Spleen (tissue), 13 donors: ENCODE measurements at places on chromosomes 7 and 10. TPM values are rescaled to one million over a fixed set of nuclear protein-coding genes. Genes with fewer than 3 reads are reported as not detected.

Gene SUGCT
- total RNA-seq, result 2.8 TPM

DNA sequence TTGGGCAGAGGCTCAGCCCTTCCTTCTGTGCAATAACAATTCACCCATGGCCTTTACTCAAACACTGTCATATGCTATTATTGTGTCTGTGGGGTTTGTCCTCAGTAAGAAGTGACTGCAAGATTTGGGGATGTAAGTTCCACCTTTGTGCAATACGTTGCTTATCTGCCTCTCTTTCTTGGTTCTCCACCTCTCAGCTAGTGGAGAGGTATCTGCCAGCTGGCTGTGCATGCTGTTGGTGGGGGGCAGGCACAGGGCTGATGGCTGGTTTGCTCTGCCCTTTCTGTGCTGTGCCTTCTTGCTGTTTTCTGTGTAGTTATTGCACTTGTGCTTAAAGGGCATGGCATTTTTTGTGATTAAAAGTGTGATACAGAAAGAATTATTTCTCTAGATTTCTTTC lies 36.2 kb downstream of the CNNM1 start:
- H3K27ac ChIP-seq, result no peak overlapping the region
- H3K4me1 ChIP-seq, result no peaks in the 10 kb centered on the region
- no peak for DNase-seq
- H3K27me3 ChIP-seq, result no peaks in the 10 kb centered on the region
- no peaks in the 10 kb centered on the region for H3K36me3 ChIP-seq

Gene POLR2J3
- total RNA-seq, result 43.0 TPM

- DNase-seq, result no peak
- H3K4me3 ChIP-seq, result no peak overlapping the region
- H3K27ac ChIP-seq, result peak overlapping the region; percentile 45
- no peaks in the 10 kb centered on the region for H3K36me3 ChIP-seq
- H3K27me3 ChIP-seq, result no peaks in the 10 kb centered on the region
Measured at GRCh38 chr7:20193242-20193777, 23.9 kb downstream of the MACC1 start.

DNA sequence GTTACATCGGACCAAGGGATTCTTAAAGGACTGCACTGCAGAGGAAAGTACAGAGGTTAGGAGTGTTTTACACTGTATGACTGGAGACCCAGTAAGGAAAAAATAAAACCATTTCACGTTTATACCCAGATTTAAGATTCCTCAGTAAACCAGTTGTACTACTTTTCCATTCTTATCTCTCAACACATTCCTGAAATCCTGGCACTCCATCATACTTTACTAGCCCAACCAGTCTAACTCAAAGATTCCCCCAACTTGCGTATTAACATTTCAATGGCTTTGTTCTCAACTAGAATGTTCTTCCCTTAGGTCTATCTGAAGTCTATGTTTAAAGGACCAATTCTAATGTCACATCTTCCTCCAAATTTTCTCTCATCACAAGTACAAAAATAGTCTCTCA lies 8.0 kb downstream of the CCDC186 start:
- no peak for DNase-seq
- H3K36me3 ChIP-seq, result peaks cover 13% of the 10 kb centered on the region
- H3K27me3 ChIP-seq, result no peaks in the 10 kb centered on the region
- H3K27ac ChIP-seq, result no peak overlapping the region
- no peak overlapping the region for H3K4me3 ChIP-seq

DNA sequence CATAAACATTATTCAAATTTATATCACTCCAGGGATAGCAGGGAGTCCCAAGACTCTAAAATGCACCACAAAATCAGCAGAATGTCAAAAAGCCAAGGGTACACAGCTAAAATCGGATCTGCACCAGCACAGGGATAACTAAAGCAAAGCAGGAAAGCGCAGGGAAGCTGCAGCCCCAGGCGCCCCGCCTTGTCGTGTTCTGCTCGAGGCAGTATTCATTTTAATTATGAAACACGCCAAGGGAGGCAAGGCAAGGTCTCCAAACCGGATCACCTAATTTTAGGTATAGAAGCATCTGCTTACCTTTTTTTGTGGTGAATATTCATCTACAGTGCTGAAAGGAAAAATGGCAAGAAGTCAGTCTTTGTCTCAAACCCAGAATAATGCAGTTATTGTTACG lies 199.4 kb downstream of the RAPGEF5 start:
- DNase-seq, result no peak
- H3K4me1 ChIP-seq, result no peaks in the 10 kb centered on the region
- H3K36me3 ChIP-seq, result peaks cover 66% of the 10 kb centered on the region
- H3K27me3 ChIP-seq, result no peaks in the 10 kb centered on the region
- H3K4me3 ChIP-seq, result no peak overlapping the region
- no peak overlapping the region for H3K27ac ChIP-seq

Gene OR2A25
- total RNA-seq, result not detected

GRCh38 chr10:9342885-9343570 lies 1288.5 kb downstream of the GATA3 start:
- H3K36me3 ChIP-seq, result no peaks in the 10 kb centered on the region
- H3K4me1 ChIP-seq, result no peaks in the 10 kb centered on the region
- H3K4me3 ChIP-seq, result no peak overlapping the region
- DNase-seq, result no peak

- H3K27ac ChIP-seq, result peak within 1 kb of the TSS; percentile 73
- peaks cover 52% of the 10 kb centered on the region for H3K27me3 ChIP-seq
- peaks cover 49% of the 10 kb centered on the region for H3K4me1 ChIP-seq
- peak within 1 kb of the TSS; percentile 20 for H3K4me3 ChIP-seq
- H3K36me3 ChIP-seq, result no peaks in the 10 kb centered on the region
- peak; percentile 78 for DNase-seq
Measured at GRCh38 chr7:37916673-37917660, at the start of gene SFRP4. Gene SFRP4, minus strand, starts transcription at chr7:37916817. Its CDS starts 280 bp downstream, at chr7:37916537.

DNA sequence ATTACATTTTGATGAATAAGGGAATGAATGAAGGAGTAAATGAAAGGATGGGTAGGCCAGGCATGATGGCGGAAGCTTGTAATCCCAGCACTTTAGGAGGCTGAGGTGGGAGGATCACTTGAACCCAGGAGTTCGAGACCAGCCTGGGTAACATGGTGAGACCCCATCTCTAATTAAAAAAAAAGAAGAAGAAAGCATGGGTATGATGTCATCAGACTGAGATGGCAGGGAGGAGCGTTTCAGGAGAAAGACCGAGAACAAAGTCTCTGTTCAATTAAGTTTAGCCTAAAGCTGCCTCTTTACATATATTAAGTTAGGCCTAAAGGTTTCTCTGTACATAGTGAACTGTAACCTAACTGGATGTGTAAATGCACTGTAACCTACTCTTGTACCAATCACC lies 42.2 kb upstream of the SMNDC1 start:
- no peaks in the 10 kb centered on the region for H3K27me3 ChIP-seq
- DNase-seq, result no peak
- H3K36me3 ChIP-seq, result no peaks in the 10 kb centered on the region
- no peaks in the 10 kb centered on the region for H3K4me1 ChIP-seq

Gene AKR1D1
- 0.39 TPM for total RNA-seq

Gene ANKIB1
- 49.8 TPM for total RNA-seq

Gene TWIST1
- total RNA-seq, result not detected

Gene INSYN2A
- 0.27 TPM for total RNA-seq

Gene UBN2
- 16.9 TPM for total RNA-seq

- H3K36me3 ChIP-seq, result no peaks in the 10 kb centered on the region
- no peak overlapping the region for H3K4me3 ChIP-seq
- no peaks in the 10 kb centered on the region for H3K4me1 ChIP-seq
- DNase-seq, result no peak
- no peaks in the 10 kb centered on the region for H3K27me3 ChIP-seq
- no peak overlapping the region for H3K27ac ChIP-seq
Measured at GRCh38 chr7:77985232-77985973, 186.8 kb downstream of the PHTF2 start.

Gene METTL27
- 3.1 TPM for total RNA-seq

- H3K4me1 ChIP-seq, result no peaks in the 10 kb centered on the region
- no peak for DNase-seq
- no peaks in the 10 kb centered on the region for H3K27me3 ChIP-seq
- no peak overlapping the region for H3K27ac ChIP-seq
- no peaks in the 10 kb centered on the region for H3K36me3 ChIP-seq
Measured at GRCh38 chr10:49299816-49300139, 808 bp downstream of the C10orf71 start.

Gene CCDC172
- total RNA-seq, result not detected
